ENCODE measurements at places on chromosomes 1 and 21.
A peak's percentile ranks its signal among the peaks of the same experiment; 100 is the strongest.

DNA sequence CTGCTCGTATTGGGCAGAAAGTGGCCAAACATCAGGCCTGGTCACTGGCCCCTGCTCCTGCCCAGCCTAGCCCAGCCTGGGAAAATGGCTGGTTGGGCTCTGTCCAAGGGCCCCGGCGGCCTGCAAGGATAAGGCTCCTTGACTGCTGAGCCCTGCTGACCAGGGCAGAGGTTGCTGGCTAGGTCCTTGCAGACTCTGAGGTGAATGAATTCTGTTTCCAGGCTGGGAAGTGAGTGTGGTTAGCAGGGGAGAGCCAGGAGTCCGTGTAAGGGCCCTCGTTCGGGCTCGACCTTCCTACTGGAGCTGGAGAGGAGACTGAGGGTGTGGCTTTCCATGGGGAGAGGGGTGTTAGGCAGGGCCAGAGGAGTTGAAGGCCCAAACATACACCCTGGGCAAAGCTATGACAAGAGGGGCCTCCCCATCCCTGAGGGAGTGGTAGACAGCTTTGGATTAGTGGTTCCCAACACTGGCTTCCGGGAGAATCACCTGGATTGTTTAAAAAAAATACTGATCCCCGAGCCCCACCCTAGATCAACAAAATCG is 20.6 kb downstream of the CSF1 start:
- DNase-seq = no peak

- no peak for DNase-seq
Measured at GRCh38 chr1:177646757-177647730, 322.8 kb downstream of the SEC16B start.

GRCh38 chr21:25717491-25718147 is 17.1 kb downstream of the ATP5PF start:
- no peak for DNase-seq

DNA sequence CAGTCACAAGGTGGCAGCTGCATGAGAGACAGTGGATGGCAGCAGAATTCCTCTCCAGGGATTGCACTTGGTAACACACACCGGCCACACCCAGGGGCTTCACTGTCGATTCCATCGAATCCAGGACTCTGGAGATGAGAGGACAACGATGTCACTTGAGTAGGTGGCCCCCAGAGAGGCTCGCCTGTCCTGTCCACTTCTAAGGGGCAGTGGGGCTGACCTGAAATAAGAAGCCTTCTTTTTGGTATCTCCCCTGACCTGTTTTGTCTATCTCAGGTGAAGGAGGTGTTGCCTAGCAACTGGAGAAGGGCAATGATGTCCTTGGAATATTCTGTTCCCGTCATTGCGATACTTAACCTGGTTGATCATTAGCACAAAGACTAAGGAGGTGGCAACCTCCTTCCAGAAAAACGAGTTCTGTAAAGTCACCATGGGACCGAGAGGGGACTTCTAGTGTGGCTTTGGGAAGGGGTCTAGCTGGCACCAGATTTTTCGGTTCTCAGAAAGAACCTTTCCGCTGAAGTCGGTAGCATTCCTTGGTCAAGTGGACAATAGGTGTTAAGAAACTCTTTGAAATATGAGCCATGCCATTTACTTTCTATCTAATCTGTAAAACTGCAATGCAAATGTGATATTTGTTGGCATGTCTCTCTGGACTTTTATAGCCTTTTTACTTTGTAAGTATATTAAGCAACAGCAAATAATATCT is 85.2 kb upstream of the TMPRSS2 start:
- no peak for DNase-seq

DNA sequence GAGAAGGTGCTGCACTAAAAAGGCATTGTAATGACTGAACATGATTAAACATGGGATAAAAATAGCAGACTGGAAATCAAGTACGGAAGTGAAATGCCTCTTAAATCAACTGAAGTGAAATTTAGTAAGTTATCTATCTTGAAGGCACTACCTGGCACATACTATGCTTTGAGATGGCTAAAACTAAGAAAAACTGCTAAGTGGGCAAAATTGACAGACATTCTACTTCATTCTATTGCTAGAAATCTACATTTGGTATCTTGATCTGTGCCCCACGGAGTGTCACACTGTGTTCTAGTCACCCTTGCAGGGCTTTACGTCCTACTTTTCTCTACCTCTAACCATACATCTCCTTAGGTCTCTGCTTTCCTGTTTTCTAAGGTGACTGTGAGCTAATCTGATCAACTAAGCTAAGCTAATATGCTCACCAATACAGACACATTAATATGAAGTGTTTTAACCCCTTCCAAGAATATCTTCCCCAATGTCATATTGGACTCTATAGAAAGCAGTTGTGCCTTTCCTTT is 4.1 kb downstream of the PDC start:
- no peak for DNase-seq

- no peak for DNase-seq
Measured at GRCh38 chr1:85550784-85551516, 29.6 kb upstream of the CCN1 start.

GRCh38 chr1:12460911-12461621 is 156.9 kb downstream of the DHRS3 start:
- no peak for DNase-seq

DNA sequence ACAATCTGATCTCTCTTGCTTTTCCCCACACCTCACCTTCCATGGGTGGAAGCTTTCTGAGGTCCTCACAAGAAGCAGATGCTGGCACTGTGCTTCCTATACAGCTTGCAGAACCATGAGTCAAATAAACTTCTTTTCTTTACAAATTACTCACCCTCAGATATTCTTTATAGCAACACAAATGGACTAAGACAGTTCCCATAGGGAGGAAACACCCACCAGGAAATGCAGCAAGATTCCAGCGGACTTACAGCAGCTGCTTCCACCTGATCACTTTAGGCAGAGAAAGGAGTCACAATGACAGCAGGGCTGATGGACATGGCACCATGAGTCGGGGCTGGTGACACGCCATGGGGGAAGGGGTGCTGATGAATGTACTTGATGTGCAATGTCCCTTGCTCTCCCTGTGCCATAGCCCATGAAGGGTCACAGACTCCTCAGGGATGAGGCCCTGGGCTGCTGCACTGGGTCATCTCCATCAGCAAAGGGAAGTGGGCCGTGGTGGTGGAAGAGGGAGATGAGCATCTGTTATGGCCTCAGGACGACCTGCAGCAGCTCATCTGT is 53.9 kb downstream of the PRSS38 start:
- no peak for DNase-seq

DNA sequence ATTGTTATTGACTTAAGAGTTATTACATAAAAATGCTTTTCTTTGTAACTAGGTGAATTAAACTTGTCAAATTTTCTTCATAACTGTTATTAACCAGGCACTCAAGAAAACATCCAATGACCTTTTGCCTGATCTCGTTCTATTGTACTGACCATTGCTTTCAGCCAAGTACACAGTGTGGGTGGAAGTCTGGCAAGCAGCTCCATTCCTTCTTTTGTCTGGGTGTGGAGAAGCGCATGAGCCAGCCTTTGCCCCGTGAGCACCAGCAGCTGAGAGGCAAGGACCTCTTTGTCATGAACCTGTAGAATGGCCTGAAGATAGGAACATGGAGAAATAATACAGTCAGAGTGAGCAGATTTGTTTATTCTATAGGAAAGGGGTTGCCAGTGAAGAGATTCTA is 57.5 kb downstream of the IARS2 start:
- no peak for DNase-seq

DNA sequence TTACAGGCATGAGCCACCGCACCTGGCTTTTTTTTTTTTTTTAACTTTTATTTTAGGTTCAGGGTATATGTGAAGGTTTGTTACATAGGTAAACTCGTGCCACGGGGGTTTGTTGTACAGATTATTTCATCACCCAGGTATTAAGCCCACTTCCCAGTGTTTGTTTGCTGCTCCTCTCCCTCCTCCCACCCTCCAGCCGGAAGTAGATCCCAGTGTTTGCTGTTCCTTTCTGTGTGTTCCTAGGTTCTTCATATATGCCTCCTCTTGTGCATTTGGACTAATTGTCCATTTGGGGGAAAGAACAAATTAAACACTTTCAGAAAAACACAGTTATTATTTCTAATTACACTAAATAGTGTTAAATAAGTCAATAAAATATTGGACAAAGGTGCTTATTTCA is 1.1 kb upstream of the SLC2A7 start:
- no peak for DNase-seq

DNA sequence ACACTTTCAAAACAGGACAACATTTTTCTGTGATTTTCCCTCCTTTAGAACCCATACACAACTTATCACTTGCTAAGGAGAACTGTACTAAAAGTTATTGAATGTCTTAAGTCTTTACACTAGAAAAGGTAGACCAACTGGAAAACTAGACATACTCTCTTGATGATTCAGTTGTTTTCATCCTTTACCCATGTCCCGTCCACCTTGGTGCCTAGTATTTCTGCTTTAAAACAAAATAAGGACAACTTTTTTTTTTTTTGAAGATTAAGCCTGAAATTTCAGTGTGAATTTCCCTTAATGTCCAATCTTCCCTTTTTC is 4.5 kb downstream of the CDKN2C start:
- DNase-seq = no peak

GRCh38 chr1:239647045-239647444 is 260.7 kb downstream of the CHRM3 start:
- no peak for DNase-seq

DNA sequence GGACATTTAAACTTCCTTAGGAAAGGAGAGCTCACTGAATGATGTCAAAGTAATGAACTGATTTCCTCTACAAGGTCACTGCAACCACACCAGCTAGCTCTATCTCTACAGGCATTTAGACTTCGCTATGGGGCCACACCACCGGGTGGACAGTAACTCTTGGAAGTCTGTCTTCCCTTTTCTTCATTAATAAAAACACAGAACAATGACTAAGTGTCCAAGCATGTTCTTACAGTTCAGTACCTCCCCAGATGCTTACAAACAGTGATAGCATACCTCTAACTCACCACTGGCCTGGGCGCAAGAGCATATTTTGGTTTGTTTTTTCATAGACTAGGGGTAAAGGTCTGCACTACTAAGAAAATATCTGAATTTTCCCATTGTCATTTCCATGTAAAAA is 54.6 kb downstream of the SIM2 start:
- no peak for DNase-seq

DNA sequence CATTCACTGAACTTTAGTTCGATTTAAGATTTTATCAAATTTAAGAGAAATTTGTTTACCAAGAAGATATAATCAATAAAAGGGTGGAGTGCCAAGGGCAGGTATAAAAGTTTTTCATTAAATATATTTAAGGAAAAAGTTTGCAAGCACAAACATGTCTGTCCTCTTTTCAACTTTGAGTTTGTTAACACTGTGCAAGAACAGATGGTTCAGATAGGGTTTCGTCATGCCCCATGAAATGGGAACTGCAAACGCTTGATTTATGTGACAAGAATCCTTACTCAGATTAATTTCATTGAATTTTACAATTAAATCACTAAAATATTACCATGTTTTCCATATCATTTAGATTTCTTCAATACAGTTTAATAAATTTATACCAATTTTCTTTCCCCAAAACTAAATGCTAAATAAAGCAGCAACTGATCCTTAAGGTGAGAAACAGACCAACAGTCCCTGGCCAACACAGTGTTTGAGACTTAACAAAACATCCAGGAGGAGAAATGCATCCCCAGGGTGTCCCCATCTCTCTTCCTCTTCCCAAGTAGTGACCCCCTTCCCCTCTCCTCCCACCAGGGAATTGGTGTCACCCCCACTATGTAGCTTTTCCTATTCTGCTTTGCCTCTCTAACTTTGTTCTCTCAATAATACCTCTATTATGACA is 292.9 kb downstream of the LTN1 start:
- no peak for DNase-seq

DNA sequence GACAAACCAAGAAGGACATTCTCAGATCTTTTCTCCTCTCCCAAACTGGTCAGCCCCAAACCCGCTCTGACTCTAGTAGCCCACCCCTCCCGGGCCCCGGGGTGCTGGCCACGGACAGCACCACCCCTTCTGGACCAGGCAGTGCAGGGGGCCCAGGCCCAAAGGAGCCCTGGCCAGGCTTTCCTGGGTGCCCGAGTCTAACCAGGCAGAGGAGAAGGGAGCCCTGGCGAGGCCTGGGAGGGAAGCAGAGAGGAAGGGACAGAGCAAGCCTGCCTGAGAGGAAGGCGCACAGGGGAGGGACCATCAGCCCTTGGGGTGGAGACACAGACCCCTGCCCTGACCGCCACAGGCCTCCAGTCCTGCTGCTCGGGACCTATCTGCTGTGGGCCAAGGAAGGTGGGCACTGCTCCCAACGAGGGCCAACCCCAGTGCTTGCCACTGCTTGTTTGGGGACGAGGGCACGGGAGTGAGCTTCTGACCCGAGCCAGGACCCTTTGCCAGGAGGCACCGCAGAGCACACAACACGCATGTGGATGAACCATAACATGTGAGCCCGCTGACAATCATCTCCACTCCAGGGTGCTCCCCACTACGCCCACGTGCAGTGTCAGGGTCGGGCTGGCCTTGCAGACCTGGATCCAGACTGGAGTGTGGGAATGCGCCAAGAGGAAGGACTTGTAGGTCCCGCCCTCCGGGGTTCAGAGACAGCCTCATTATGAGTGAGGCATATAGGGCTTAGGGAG is 57.6 kb downstream of the KCNAB2 start:
- DNase-seq = no peak

- DNase-seq = peak; percentile 84
Measured at GRCh38 chr1:53733975-53734649, 4.9 kb downstream of the GLIS1 start.

- DNase-seq = no peak
Measured at GRCh38 chr1:32972814-32973428, 8.3 kb upstream of the RNF19B start.

DNA sequence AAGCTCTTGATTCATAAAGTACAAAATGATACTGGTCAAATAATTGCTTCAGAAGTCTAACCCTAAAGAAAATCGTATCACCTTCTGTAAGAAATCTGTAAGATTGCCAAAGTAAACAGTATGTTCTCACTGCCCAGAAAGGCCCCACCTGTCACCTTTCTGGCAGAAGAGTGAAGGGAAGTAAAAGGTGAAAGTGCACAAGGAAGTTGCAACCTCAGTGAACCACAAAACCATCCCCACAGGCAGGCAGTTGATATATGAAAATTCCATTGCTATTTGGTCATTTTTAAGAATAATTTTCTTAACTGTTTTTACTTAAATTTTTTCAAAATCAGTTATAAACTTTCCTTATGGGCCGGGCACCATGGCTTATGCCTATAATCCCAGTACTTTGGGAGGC is 48.5 kb upstream of the FBXO28 start:
- DNase-seq = no peak

GRCh38 chr21:42548687-42549406 is 35.2 kb downstream of the SLC37A1 start:
- no peak for DNase-seq

GRCh38 chr1:45723248-45723930 is 27.1 kb downstream of the IPP start:
- DNase-seq = no peak

- DNase-seq = peak; percentile 39
Measured at GRCh38 chr1:109240158-109241152, 8.9 kb upstream of the CELSR2 start.

- DNase-seq = no peak
Measured at GRCh38 chr1:164708596-164708995, 149.6 kb downstream of the PBX1 start.

- no peak for DNase-seq
Measured at GRCh38 chr1:206679738-206680211, 4.9 kb upstream of the MAPKAPK2 start.

All from GM04504 (cell line).